ENCODE measurements at places on chromosomes 4 and X.

DNA sequence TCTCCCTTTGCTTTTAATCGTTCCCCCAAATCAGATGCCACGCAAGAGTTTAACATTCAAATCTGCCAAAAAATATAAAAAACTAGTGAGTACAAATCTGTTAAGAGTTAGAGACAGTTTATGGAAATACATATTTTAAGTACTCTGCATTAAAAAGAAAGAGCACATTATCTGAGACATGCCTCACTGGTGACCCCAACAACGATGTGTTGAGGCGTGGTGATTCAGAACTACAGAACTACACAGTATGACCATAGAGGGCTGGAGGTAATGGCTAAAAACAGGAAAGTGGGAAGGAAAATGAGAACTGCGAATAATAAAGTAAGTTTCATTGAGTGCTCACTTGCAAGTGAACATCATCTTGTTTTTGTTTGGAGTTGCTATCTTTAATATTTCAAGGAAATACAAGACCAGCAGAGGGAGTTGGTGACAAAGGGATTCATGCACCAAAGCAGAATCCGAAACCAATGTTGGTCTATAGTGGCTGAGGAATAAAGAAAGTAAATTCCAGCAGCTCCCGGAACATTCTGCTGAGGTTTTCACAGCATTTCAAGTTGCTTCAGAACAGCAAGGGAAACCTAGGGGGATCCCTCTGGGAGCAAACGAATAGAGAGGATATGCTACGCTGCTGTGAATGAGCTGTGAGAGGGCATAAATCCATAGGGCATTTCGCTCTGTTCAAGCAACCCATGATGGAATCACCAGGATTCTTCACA, 92.2 kb downstream of the DCHS2 start:
- no peaks in the 10 kb centered on the region for H3K4me1 ChIP-seq
- H3K27me3 ChIP-seq, result no peaks in the 10 kb centered on the region
- no peaks in the 10 kb centered on the region for H3K36me3 ChIP-seq
- no peak overlapping the region for H3K27ac ChIP-seq
- DNase-seq, result no peak

DNA sequence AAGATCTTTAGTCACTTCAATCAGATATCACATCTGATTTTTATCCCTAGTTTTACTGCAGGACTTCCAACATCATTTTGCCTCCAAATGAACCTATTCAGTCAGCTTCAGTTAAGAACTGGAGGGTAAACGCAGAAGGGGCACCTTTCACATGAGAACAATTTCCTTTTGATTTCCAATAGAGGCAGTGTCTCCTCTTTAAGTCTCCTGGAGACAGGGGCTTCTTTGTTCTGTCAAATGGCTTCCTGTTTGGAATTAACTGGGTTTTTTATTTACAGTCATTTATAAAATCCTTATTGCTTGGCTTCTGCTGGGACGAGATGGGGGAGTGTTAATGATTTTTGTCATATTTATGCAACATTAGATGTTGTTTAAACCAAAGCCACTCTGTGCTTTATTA, 164.0 kb downstream of the STK32B start:
- H3K36me3 ChIP-seq, result no peaks in the 10 kb centered on the region
- DNase-seq, result no peak
- H3K27me3 ChIP-seq, result no peaks in the 10 kb centered on the region
- H3K27ac ChIP-seq, result no peak overlapping the region
- H3K4me3 ChIP-seq, result no peak overlapping the region

DNA sequence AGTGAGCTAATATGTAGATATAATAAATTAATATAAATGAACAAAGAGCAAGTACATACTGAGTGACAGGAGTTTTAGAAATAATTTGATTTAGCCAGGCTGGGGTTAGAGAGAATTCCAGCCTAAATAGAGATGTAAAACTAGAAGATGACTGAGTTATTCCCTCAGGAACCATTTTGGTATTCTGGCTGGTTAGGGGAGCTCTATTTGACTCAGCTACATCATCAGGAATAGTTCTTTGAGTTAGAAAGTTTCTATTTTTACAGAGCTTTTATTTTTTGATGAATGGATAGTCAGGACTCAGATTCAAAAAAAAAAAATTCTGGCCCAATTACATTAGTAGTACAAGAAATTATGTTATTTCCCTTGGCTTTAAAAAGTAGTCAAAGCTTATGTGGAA, 180.4 kb upstream of the MID1 start:
- no peaks in the 10 kb centered on the region for H3K4me1 ChIP-seq
- no peaks in the 10 kb centered on the region for H3K36me3 ChIP-seq
- H3K27ac ChIP-seq, result no peak overlapping the region
- no peaks in the 10 kb centered on the region for H3K27me3 ChIP-seq
- DNase-seq, result no peak

DNA sequence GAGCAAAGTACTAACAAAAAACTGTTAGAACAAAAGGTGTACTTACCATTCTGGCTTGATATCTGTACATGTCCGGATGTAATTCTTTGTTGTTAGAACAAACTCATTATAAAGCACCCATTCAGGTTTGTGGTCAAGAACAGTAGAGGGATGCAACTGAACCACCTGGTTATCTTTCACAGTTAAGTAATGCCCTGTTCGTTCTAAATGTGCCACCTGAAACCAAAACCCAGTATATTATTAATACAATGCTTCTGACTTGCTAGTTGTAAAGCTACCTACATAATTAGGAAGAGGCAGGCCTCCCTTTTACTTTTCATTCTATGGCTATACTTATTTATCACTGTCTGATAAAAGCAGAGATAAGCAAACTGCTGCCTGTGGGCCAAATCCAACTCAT, 54.8 kb downstream of the DHX15 start:
- no peak overlapping the region for H3K27ac ChIP-seq
- H3K4me1 ChIP-seq, result no peaks in the 10 kb centered on the region
- no peak overlapping the region for H3K4me3 ChIP-seq
- DNase-seq, result no peak
- no peaks in the 10 kb centered on the region for H3K27me3 ChIP-seq

DNA sequence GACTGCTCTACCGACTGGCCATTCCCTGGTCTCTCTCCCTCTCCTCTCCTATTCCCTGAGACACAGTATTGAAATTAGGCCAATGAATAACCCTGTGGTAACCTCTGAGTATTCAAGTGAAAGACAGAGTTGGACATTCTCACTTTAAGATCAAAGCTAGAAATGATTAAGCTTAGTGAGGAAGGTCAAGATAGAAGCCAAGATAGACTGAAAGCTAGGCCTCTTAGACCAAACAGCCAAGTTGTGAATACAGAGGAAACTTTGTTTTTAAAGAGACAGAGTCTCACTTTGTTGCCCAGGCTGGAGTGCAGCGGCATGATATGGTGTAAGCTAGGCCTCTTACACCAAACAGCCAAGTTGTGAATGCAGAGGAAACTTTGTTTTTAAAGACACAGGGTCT, 64.6 kb downstream of the KDM6A start:
- no peak overlapping the region for H3K27ac ChIP-seq
- no peaks in the 10 kb centered on the region for H3K36me3 ChIP-seq
- no peak overlapping the region for H3K4me3 ChIP-seq
- no peaks in the 10 kb centered on the region for H3K27me3 ChIP-seq
- DNase-seq, result no peak
- H3K4me1 ChIP-seq, result peaks cover 13% of the 10 kb centered on the region

- no peaks in the 10 kb centered on the region for H3K36me3 ChIP-seq
- no peaks in the 10 kb centered on the region for H3K4me1 ChIP-seq
- no peak for DNase-seq
- peaks cover 7% of the 10 kb centered on the region for H3K27me3 ChIP-seq
Measured at GRCh38 chrX:13418126-13419097, 98.6 kb upstream of the ATXN3L start.

DNA sequence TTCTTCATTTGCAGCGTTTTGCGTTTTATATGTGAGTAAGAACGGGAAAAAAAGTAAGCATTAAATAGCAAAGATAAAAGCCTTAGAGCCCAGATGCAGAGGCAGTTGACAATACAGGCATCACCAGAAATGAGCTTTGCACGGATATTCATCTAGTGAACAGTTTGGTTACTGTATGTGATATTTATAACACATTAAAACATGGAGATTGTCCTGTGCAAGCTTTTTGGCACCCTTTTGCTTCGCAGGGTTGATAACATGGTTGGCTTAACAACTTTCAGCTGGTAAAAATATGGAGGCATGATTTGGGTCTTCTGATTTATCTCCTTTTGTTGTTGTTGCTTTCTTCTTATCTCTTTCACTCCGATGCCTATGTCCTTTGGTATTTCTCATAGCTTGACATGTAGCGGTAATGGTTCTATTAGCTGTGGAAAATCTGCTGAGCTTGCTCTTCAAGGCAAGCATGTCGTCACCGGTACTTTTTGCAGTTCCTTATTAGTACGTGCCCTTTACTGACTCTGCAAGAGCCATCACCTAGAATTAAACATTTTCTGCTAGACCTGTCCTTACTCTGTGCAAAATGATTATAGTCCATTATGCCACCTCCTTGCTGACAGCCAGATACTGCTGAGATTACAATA, 102.9 kb downstream of the PCDH7 start:
- H3K4me1 ChIP-seq, result no peaks in the 10 kb centered on the region
- no peak for DNase-seq
- H3K27me3 ChIP-seq, result no peaks in the 10 kb centered on the region
- H3K4me3 ChIP-seq, result no peak overlapping the region
- no peaks in the 10 kb centered on the region for H3K36me3 ChIP-seq

DNA sequence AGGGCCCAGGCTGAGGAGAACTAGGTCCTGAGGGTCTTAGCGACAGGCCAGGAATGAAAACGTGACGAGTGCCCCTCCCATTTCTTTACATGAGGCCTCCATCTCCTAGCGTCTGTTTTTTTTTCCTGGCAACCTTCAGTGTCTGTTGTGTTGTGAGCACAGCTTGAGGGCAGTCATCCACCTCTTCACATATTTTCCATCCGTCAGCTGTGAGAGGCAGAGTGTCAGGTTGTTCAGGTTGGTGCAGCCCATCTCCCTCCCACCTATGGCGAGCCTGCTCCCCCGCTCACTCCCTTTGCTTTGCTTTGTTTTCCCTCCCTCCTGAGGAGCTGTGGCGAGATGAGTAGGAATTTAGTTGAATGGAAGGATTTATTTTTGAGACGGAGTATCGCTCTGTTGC, 51.7 kb upstream of the CHRNA9 start:
- no peak for DNase-seq
- no peaks in the 10 kb centered on the region for H3K36me3 ChIP-seq

DNA sequence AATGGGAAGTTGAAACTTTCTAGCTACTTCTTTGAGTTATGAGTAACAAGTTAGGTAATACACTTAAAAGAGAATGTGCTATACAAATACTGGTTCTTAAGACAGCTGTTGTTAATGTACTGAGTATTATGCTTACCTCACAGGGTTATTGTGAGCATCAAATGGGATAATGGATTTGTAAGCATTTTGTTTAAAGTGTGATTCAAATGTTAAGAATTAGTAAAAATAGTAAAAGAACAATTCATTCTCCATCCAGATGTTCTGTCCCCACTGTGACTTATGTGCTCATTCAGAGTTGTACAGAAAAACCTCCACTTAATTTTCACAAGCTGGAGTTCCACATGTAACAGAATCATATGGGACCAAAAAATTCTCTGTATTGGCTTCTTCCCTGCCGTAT, 63.6 kb downstream of the AR start:
- H3K4me1 ChIP-seq, result no peaks in the 10 kb centered on the region
- H3K4me3 ChIP-seq, result no peak overlapping the region
- DNase-seq, result no peak
- H3K27me3 ChIP-seq, result no peaks in the 10 kb centered on the region

DNA sequence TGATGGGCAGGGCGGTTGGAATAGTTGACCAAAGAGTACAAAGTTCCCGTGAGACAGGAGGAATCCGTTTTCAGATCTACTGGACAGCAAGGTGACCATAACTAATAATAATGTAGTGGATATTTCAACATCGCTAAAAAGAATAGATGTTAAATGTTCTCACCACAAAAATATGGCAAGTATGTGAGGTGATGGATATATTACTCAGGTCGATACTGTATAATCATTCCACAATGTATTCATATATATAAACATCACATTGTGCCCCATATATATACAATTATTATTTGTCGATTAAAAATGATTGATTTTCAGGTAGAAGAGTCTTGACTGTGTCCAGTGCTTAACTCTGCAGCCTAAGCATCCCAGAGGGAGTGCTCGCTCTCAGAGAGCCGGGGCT, 141.6 kb upstream of the TENM3 start:
- no peaks in the 10 kb centered on the region for H3K36me3 ChIP-seq
- H3K27ac ChIP-seq, result no peak overlapping the region
- no peaks in the 10 kb centered on the region for H3K27me3 ChIP-seq
- no peak for DNase-seq

- H3K4me3 ChIP-seq, result no peak overlapping the region
- no peak for DNase-seq
- H3K4me1 ChIP-seq, result no peaks in the 10 kb centered on the region
- peaks cover 18% of the 10 kb centered on the region for H3K27me3 ChIP-seq
- no peaks in the 10 kb centered on the region for H3K36me3 ChIP-seq
Measured at GRCh38 chrX:78092296-78092695, 11.8 kb upstream of the PGK1 start.

GRCh38 chrX:12777670-12778069, 13.5 kb upstream of the PRPS2 start:
- H3K36me3 ChIP-seq, result no peaks in the 10 kb centered on the region
- H3K4me1 ChIP-seq, result no peaks in the 10 kb centered on the region
- no peak overlapping the region for H3K27ac ChIP-seq
- no peak overlapping the region for H3K4me3 ChIP-seq
- peaks cover 33% of the 10 kb centered on the region for H3K27me3 ChIP-seq

DNA sequence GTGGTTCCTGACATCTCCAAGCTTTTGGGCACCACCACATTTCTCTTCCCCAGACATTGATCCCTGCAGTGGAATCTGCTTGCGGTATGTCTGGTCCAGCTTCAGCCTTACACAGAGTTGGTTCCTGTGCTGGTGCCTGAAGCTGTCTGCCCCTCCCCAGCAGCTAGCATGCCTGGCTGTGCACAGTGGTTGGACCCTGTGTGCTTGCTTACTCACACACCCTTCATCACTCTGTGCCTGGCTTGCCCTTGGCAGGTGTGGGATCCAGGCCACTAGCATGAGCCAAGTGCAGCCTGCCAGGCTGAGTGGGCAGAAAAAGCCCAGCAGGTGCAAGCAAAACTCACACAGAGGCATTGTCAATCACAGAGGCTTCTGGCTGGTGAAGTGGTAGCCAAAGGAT, 473.8 kb downstream of the ACTRT1 start:
- DNase-seq, result no peak
- no peak overlapping the region for H3K4me3 ChIP-seq
- no peaks in the 10 kb centered on the region for H3K36me3 ChIP-seq
- no peaks in the 10 kb centered on the region for H3K4me1 ChIP-seq
- no peak overlapping the region for H3K27ac ChIP-seq
- no peaks in the 10 kb centered on the region for H3K27me3 ChIP-seq

- H3K4me3 ChIP-seq, result no peak overlapping the region
- no peak for DNase-seq
- H3K27me3 ChIP-seq, result no peaks in the 10 kb centered on the region
- no peaks in the 10 kb centered on the region for H3K36me3 ChIP-seq
Measured at GRCh38 chr4:125140966-125141495, 173.7 kb upstream of the FAT4 start.

DNA sequence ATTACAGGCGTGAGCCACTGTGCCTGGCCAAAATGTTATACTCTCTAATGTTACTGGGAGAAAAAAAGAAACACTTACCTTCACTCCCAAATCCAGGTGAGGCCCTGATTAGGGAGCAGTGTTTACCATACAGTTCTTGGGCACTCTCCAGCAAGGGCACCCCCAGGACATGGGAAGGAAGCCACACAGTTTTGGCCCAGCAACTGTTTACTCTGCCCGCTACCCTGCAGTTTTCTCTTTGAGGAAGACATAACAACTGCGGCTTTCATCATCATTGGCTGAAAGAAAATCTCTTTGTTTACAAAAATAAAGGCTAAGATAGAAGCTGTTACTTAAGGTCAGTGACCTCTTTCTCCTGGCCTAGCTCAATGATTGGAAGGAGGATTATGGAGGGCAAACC, 145.5 kb upstream of the DUSP21 start:
- H3K4me1 ChIP-seq, result no peaks in the 10 kb centered on the region
- no peak overlapping the region for H3K4me3 ChIP-seq
- no peak for DNase-seq
- H3K36me3 ChIP-seq, result no peaks in the 10 kb centered on the region

Measured in adrenal gland (tissue), 19 donors.